Skin of body (tissue), 3 donors: ENCODE measurements at places on chromosomes 5 and 9. TPM values are rescaled to one million over a fixed set of nuclear protein-coding genes. Genes with fewer than 3 reads are reported as not detected.

Gene TMEM232
- total RNA-seq: 3.7 TPM

Gene INSYN2B
- total RNA-seq: 0.10 TPM

DNA sequence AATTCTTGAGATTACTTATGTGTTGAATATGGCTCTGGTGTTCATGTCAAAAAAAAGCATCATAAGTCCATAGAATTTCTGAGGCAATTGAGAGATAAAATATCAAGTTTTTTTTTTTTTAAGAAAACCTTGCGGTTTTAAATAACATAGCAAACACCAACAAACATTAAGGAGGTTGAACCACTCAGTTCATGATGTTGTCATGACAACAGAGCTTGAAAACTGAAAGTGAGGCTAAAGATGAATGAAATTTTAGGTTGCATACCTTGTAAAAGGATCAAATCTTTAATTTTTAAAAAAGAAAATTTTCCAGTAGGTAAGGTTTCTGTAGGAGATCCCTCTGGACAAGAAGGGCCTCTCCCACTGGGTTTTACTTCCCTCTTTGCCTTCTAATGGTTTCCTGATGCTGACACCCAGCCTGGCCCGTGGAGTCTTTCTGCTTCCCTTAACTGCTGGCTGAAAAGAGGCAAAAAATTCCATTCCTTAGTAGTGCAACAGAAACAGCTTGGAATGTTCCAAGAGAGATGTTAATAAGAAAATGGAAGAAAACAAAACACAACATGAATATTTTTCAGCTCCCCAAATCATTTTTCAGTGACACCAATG is 60.0 kb upstream of the FER start:
- DNase-seq: no peak

- no peak for DNase-seq
Observed at GRCh38 chr9:27472195-27472594, 51.9 kb upstream of the IFNK start.

GRCh38 chr5:8953016-8953415 is 592.9 kb downstream of the SEMA5A start:
- DNase-seq: no peak

GRCh38 chr5:148633067-148633377 is 21.3 kb downstream of the HTR4 start:
- no peak for DNase-seq
